ENCODE measurements at places on chromosomes 6 and 20.

GRCh38 chr20:58473453-58474425, 41.5 kb downstream of the APCDD1L start:
- no peak for DNase-seq

DNA sequence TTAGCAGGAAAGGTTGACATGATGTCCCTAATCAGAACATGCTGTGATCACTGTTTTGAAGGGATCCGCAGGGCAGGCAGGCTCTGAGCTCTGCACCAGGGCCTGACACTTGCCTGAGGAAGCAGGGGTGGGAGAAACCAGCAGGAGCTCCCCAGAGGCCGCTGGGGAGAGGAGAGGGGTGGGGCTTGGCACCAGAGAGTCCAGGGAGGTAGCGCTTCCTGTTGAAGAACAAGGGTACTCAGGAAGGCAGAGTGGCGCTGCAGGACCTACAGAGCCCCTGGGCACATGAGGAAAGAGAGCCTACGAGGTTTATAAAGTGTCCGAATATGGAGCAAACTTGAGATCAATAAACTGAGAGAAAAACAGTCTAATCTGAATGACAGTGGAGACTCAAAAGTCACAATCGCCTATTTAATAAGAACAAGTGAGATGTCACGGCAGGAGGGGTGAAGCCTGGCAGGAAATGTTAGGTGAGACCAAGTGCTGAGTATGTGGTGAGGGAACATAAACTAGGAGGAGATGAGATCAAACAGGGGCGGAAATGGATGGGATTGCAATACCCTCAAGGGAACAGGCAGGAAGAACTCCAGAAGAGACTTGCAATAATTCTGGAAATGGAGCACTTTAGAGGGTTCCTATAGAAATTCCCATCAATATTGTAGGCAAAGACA, 5.8 kb upstream of the TBXT start:
- DNase-seq, result no peak

GRCh38 chr20:10264166-10264558, 45.5 kb downstream of the SNAP25 start:
- DNase-seq, result no peak

- no peak for DNase-seq
Observed at GRCh38 chr6:35388030-35388429, 45.7 kb downstream of the PPARD start.

- DNase-seq, result no peak
Observed at GRCh38 chr20:13238001-13238653, 17.1 kb downstream of the ISM1 start.

DNA sequence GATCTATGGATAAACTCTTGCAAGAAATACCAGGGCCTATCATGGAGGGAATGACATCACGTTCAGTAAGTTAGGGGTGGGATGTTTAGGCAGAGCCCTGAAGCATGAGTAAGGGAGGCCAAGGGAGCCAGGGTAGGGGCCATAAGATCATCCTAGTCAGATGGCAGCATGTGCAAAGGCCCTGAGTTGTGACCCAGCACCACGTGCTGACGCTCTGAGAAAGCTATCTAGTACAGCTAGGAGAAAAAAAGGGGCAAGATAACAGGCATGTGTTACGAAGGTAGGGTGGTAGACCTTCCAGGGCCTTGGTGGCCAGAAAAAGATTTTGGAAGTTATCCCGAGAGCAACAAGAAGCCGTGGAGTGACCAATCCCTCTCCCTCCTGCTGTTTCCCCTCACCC, 22.3 kb downstream of the KCNB1 start:
- no peak for DNase-seq

- no peak for DNase-seq
Observed at GRCh38 chr6:51704932-51705540, 382.4 kb downstream of the PKHD1 start.

GRCh38 chr20:14759979-14760378, 422.6 kb upstream of the FLRT3 start:
- DNase-seq, result no peak

DNA sequence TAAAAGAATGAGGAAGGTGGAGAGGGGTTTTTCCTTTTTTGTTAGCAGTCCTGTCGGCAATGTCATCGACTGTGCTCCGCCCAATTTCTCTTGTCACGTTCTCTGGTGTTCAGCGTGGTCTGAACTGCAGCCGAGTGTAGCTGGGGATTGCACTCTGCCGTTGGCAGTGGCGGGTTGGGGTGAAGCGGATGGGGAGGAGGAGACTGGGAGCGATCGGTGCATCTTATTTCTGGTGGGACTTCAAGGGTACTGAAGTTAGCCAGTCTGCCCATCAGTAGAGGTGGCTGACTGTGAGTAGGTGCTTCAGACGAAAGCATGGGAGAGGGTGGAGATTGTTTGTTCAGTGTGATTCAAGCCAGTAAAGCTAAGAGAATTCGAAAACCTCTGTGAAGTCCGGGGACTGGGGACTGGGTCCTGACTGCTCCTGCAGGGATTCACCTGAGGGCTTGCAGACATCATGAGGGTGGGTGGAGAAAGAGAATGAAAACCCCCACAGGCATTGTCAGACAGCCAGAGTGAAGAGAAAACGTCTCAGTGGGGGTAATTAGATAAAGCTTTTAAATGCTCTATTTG, 5.1 kb downstream of the RREB1 start:
- DNase-seq, result no peak

- DNase-seq, result no peak
Observed at GRCh38 chr6:33297406-33297955, 1.3 kb downstream of the RGL2 start.

GRCh38 chr6:35662999-35663398, 25.7 kb downstream of the FKBP5 start:
- DNase-seq, result no peak

GRCh38 chr20:9136114-9136513, 67.2 kb downstream of the PLCB4 start:
- no peak for DNase-seq

GRCh38 chr20:7497985-7498384, 442.3 kb downstream of the HAO1 start:
- no peak for DNase-seq

DNA sequence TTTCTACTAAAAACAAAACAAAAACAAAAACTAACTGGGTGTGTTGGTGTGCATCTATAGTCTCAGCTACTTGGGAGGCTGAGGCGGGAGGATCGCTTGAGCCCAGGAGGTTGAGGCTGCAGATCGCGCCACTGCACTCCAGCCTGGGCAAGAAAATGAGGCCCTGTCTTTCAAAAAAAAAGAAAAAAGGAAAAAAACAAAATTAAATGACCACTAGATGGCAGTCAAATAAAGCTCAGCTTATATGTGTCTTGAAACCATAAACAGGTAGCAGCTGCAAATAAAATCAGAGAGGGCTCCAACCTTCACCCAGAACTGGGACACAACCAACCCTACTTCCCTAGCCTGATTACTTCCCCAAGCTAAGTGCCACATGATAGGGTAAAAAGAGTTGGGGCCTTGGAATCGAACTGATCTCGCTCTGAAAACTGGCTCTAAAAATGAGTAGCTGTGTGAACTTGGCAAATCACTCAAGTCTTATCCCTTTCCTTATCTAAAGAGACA, 67.1 kb upstream of the ADGRF4 start:
- no peak for DNase-seq

DNA sequence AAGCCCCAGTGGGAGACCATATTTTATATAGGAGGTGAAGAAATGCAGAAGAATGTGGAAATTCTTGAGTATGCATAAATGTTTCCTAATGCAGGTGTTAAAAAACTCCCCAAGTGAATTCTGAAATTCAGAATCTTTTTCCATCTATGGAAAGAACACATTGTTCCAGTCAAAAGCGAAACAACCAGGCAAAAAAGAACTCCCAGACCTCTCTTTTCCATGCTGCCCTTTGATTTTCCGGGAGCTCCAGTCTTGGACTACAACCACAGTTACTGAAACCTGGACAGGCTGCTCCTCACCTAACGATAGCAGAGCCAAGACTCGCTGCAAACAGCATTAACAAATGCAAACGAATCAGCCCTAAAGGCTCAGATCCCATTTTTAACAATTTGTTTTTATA, 108.7 kb upstream of the CNKSR3 start:
- no peak for DNase-seq

DNA sequence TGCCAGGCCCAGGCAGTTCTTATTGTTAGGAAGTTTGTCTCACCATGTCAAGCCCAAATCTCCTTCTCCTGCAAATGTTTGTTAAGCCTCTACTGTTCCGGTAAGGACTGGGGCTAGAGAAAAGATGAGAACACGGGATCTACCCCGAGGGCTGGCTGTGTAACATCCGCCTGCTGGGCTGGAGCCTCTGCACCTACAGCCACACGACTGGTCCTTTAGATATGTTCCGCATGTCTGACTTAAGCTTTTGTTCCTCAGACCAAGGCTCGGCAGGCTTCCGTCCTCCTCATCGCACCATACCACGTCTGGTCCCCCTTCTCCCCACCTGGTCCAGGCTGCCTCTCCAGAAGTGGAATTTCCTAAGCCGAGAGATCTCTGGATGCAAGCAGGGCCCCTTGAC, 2.6 kb downstream of the GHRH start:
- DNase-seq, result no peak

DNA sequence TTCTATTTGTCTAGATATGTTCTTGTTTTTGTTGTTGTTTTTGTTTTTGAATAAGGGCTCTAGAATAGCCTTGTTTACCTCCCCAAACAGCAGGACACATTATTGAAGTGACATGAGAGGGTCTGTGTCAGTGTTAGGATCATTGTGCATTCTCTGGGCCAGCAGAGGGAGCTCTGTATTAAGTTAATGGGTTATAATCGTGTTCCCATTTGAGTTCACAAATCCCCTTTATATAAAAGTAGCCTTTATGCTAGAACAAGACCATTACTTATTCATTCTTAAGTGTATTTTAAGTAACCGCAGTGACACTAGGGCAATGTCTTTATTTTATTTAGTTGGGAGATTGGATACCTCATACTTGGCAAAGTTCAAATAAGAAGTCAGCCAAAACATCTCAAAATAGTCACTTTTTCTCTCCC, 44.8 kb downstream of the STK4 start:
- DNase-seq, result no peak

DNA sequence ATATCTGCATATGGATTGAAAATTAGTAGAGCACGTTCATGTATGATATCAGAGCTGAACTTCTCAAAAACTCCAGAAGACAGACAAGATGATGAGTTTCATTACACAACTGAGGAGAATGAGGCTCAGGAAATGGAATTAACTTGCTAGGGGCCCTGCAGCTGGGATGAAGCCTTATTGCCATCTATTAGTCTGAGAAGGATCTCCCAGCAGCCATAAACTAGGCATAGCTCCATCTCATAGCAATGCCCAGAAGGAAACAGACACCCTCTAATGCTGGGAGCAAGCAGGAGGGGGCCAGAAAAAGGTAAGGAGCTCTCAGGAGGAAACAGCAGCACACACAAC, 18.0 kb downstream of the TFEB start:
- no peak for DNase-seq

GRCh38 chr6:113381959-113382358, 475.2 kb upstream of the MARCKS start:
- DNase-seq, result no peak

- no peak for DNase-seq
Observed at GRCh38 chr6:41963371-41963770, 21.8 kb upstream of the CCND3 start.

DNA sequence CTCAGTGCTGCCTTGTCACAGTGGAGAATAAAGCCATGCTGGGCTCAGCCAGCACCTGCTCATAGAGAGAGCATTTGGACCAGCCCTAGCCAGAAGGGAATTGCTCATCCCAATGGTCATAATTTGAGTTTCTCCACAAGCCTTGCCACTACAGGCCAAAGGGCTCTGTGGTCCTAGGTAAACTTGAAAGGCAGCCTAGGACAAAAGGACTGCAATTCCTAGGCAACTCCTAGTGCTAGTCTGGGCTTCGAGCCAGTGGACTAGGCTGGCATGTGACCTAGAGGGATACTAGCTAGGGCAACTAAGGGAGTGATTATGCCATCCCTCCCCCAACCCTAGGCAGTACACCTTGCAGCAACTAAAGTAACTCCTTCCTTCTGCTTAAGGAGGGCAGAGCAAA, 516.2 kb downstream of the BCKDHB start:
- DNase-seq, result no peak

- no peak for DNase-seq
Observed at GRCh38 chr6:43708860-43709653, 21.5 kb upstream of the MRPS18A start.

DNA sequence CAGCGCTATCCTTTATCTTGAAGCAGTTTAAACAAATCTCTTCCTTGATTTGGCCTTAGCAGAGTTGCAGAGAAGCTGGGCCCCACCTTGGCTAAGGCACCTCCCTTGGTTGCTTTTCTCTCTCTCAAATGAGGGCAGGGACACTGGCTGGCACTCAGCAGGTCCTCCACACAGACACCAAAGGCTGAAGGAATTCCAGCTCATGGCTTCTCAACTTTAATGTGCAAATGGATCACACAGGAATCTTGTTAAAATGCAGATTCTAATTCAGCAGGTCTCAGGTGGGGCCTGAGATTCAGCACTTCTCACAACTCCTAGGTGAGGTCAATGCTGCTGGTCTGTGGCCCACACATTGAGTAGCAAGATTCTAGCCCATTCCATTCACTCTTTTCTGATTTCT, 25.7 kb downstream of the RIMS4 start:
- no peak for DNase-seq

DNA sequence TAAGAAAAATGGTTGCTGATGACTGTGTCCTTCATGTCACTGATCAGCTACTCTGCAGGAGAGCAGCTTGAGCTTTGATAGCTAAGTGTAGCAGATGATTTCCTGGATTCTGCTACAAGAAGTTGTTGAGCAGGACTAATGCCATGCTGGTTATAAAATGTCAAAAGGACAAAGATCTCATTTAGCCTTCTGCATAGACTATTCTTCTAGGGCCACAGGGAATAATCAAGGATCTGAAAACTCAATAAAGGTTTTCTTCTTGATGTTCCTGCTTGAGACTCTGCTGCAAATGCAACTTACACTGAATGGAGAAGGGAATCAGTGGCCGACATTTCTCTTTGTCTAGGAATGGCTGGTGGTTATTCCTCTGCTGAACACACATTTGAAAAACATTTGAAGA, 360.3 kb upstream of the PTCHD4 start:
- DNase-seq, result no peak

DNA sequence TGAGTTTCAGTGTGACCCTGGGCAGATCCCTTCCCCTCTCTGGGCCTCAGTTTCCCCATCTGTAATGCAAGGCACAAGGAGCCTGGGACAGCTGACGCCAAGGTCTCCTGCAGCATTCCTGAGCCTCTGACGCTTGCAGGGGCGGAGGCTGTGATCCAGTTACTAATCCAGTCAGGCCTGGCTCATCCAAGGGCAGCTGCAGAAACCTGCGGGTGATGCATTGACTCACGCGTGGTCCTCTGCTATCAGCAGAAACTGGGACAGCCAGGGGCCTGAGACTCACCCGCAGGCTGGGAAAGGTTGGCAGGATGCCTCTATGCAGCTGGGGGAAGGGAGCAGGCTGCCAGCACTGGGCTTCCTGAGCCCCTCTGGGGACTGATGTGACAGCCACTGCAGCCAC, 65.0 kb upstream of the SIRPA start:
- no peak for DNase-seq

GRCh38 chr20:41889844-41890224, 271.7 kb upstream of the CHD6 start:
- peak; percentile 42 for DNase-seq

GRCh38 chr6:153150371-153150751, 19.3 kb upstream of the RGS17 start:
- DNase-seq, result no peak

- DNase-seq, result no peak
Observed at GRCh38 chr6:78347191-78347916, 520.0 kb upstream of the IRAK1BP1 start.

- no peak for DNase-seq
Observed at GRCh38 chr6:14317387-14317970, 199.9 kb downstream of the CD83 start.
